Psoas muscle (tissue), 8 donors: ENCODE measurements at places on chromosomes 7 and 10.

- DNase-seq: no peak
Measured at GRCh38 chr7:151366880-151367222, 25.2 kb downstream of the NUB1 start.

DNA sequence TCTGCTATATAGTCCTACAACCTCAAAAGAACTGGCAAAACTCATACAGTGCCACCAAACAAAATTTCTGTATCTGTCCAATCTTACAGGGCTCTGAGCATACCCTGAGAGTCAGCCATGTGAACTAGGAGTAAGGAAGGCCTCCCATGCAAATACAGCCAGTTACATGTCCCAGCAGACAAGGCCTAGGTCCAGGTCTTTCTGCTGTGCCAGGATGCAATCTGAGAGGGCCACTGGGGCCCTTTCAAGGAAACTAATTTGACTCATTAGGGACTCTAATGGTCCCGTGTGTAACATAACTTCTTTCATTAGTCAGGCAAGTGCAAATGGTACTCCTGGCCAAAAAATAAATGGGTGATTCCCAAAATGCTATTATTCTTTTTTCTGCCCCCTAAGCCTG, 17.9 kb upstream of the HIBADH start:
- no peak for DNase-seq

- no peak for DNase-seq
Measured at GRCh38 chr10:88980247-88980646, 10.4 kb upstream of the FAS start.

- no peak for DNase-seq
Measured at GRCh38 chr7:4237296-4238235, 444.5 kb upstream of the FOXK1 start.

DNA sequence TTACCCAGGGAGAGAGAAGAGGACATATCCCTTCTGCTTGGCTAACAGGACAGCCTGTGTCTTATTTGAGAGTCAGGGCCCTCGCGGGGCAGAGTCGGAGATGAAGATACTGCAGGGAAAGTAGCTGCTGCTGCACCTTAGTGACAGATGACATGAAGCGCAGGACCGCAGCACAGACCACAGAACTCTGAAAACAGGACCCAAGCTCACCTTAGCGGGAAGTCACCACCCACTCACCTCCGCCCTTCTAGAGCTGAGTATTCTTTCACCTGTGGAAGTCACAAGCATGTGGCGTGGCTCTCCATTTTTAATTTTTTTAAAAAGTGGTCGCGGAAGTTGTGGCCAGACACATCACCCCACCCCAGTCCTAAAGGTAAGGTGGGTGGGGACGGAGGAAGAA, 191.4 kb downstream of the FAM107B start:
- no peak for DNase-seq
